Foreskin keratinocyte (primary cell): ENCODE measurements at places on chromosomes 2 and 18. TPM values are rescaled to one million over a fixed set of nuclear protein-coding genes. Genes with fewer than 3 reads are reported as not detected.
A peak's percentile ranks its signal among the peaks of the same experiment; 100 is the strongest.

The ACADL gene
- 0.08 TPM in 2 replicates for polyA plus RNA-seq

DNA sequence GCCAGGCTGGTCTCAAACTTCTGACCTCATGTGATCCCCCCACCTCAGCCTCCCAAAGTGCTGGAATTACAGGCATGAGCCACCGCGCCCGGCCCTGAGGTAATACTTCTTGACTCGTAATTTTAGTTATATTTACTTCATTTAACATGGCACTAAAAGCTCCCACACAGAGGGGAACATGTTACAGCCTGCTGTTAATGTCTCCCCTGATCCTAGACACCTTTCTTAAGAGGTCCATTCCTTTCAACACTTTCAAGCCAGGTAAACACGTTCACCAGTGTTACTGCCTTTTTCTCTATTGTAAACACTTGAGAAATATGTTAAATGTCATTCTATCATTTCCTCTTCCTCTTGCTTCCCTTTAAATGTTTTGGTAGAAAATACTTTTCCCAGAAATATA lies 161.4 kb downstream of the METTL4 start:
- peak; percentile 34 for DNase-seq

The STARD6 gene
- polyA plus RNA-seq, result 0.06 TPM in 1 of 2 replicates, not detected in the other

DNA sequence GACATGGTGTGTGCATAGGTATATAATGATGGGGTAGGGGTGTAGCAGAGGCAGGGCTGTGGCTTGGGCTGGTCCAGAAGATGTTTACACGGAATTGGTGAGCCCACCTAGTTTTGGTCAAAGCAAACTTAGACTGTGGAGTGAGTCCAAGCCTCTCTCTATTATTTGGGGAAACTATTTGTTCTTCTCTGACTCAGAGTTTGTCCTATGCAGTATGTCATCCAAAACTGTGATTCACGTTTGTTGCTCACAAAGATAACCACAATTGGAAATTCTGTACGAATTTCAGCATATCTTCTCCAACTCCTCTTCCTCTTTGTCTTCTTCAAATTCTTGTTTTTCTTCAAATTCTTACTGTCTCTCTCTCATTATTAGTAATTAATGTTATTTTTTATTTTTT lies 292.9 kb downstream of the XIRP2 start:
- DNase-seq, result peak; percentile 69

DNA sequence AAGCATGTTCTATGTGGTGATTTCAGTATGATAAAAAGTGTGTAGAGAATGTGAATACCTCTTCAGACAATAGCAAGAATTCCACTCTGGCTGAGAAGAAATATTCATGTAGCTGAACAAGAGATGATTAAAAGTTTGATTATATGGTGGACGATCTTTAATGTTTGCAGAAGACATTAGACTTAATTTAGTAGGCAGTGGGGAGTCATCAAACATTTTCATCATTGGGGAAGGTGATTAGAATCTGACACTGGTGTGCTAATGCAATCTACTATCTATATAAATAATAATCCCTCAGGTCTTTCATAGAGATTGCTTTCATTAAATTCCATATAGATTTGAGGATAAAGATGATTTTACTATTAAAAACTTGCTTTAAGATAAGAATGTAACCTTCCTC lies 761.0 kb downstream of the SOCS6 start:
- DNase-seq, result no peak

DNA sequence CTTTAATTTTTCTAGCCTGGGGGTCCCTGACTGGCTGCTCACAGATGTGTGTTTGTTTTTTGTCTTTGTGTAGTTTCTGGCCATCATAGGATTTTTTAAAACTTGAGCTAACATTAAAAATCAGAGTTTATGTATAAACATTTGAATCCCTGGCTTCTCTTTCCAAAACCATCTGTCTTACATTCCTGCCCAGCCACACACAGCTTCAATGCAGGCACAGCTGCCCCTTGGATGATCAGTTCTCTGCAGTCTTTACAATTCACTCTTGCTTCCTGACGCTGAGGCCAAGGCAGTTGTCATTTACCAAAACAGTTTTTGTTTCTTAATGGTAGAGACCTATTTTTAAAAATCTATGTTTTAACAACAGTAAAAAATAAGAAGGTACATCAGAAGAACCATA lies 169.2 kb upstream of the LRRTM1 start:
- DNase-seq, result no peak

DNA sequence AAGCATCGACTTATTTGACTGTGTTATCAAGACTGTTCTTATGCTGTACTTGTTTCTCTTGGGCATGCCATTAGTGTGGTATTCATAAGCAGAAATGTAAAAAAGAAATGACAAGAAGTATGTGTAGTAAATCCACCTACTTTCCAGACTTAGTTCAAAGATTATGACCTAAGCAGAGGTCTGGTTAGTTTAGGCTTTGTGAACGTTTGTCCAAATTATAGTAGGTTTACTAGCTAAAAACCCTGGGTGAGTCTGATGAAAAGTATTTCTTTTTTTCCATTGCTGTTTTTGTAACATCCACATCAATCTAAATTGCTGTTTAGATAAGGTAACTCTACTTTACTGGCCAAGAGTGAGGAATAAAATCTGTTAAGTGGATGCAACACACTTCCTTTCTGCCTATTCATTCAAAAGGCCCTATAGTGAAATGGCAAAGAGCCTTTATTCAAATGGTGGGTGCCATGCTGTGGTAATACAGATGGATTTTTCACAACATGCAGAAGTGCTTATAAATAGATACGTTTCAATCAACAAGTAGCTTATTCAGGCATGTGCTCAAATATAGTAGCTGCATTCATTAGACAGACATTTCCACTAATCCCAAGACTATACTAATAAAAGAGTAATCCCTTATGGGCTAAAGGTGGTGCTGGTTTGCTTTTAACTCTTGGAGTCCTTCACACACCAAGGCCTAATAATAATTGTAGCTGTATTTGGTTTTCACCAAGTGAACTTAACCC lies 122.5 kb upstream of the LTBP1 start:
- DNase-seq, result no peak

The PROKR1 gene
- polyA plus RNA-seq, result not detected in 2 replicates

The RTP5 gene
- not detected in 2 replicates for polyA plus RNA-seq

DNA sequence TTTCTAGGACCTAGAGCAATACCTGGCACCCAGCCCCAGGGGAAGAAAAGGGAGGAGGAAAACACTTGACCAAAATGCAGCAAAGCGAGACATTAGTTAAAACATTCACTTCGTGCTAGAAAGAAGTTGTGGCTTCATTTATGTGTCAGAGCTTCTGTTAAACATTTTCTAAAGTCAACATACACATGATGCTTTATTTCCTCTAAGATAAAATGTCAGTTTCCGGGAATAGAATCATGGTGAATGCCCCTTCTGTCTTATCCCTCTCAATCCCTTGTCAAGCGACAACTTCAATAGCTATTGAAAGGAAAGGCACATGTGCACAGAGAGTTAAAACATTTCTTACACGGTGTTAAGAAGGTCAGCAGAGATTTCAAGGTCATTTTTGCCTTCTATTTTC lies 404.6 kb upstream of the CWC22 start:
- DNase-seq, result no peak

DNA sequence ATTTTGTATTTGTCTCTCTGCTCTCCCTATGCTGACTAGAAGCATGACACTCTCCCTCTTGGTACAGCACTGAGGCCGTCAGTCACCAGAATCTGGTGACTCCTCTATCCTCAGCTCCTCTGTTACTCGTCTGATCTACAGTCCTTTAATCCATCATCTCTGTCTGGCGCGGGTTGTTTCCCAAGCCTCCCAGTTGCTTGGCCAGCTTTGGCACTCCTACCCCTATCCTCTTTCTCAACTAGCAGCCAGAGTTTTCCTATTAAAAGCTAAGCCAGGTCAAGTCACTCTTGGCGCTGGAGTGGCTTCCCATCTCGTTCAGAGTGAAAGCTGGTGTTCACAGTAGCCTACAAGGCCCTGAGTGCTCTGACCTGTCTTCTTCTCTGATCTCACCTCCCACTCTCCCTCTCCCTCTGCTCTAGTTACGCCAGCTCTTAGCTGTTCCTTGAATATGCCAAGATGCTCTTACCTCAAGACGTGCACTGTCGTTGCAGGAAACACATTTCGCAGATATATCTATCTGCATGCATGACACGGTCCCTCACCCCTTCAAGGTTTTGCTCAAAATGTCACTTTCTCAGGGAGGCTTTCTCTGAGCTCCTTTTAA lies 41.8 kb upstream of the PSME4 start:
- no peak for DNase-seq

GRCh38 chr2:240443891-240444301 lies 8.4 kb downstream of the GPC1 start:
- no peak for DNase-seq
